Mucosa of gallbladder (tissue), 1 donor: ENCODE measurements at places on chromosomes 16 and 17. TPM values are rescaled to one million over a fixed set of nuclear protein-coding genes. Genes with fewer than 3 reads are reported as not detected.

- DNase-seq, result no peak
These were observed 54.5 kb downstream of the PRMT7 start for GRCh38 chr16:68365167-68365817.

- no peak for DNase-seq
These were observed 12.6 kb downstream of the GRB7 start for GRCh38 chr17:39750131-39751015.

DNA sequence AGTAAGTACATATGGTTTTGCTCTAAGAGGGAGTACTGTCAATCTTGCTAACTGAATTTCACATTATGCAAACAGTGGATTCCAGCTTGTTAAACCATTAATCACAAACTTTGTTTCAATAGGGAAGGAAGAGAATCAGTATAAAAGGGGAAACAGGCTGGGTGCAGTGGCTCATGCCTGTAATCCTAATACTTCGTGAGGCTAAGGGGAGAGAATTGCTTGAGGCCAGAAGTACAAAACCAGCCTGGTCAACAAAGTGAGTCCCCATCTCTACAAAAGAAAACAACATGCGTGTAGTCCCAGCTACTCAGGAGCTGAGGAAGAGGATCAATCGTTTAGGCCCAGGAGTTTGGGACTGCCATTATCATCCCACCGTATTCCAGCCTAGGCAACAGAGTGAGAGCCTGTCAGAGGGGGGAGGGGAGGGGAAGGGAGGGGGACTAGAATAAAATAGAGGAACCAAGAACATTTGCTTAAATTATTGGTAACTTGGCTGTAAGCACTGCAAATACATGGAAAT, 65.7 kb downstream of the FBXL20 start:
- no peak for DNase-seq

The TBC1D3I gene
- total RNA-seq, result 1.4 TPM

The COX11 gene
- 60.8 TPM for total RNA-seq

- no peak for DNase-seq
These were observed 320.0 kb downstream of the FOXL1 start for GRCh38 chr16:86898386-86898785.

- DNase-seq, result peak; percentile 94
These were observed at the start of gene FBXO47 for GRCh38 chr17:38967290-38967738. TSS of gene FBXO47 (minus strand) at chr17:38967403. CDS start at chr17:38963025, 4,378 bp downstream.

DNA sequence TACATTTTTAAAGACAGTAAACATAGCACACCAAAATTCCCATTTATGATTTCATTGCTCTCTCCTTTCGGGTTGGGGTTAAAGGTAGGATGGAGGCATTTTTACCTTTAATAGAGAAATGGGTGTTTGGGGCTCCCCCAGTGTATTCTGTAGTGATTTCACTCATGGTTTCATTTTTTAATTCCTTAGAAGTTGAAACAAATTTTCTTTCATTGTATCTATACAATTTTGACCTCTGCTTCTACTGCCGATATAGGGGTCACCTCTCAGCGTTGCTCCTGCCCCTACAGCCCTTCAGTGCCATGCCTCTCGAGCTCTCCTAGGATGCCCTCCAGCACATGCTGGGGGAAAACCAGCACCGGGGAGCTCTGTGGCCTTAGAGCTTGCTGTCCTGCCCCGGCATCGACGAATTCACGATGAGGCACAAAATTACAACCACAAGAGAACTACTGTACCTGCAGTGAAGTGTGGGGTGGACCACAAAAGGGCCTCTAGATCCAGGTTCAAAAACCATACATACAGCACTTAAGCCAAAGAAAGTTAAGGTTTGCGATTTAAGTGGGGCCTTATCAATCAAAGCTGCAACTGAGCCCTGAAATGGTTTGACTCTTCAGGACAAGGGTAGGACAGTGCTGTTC, 39.3 kb downstream of the LITAFD start:
- no peak for DNase-seq

GRCh38 chr17:34117811-34118210, 137.3 kb upstream of the CCL2 start:
- no peak for DNase-seq

GRCh38 chr16:85290626-85291301, 178.5 kb upstream of the CIBAR2 start:
- no peak for DNase-seq

DNA sequence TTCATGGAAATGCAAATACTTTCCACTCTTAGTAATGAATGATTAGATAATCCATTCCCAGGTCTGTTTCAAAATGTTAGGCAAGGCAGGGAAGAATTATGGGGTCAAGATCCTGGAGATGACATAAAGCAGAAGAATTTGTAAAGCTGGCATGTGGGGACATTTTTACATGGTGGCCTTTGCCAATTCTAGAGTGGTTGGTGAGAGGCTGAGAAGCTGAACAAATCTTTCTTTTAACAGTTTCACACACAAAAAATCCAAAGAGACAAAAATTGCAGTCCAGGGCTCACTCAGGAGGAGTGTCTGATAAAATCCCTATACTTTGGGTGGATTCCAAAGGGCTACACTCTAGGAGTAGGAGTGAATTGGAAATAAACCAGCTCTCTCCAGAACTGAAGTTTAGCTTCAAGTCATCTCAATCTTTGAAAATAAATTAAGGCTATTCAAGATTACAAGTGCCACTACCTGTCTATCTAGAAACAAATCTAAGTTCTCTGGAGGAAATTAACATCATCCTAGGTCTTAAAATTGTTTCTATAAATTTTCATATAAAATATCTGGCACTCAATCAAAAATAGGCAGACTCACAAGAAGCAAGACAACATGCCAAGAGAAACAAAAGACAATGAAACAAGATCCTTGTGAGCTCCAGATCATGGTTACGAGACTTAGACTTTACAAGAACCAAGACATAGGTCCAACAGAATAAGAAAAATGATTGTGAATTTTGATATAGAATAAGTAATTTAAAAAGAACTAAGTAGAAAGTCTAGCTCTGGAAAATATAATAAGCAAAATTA, 113.0 kb upstream of the AXIN2 start:
- no peak for DNase-seq

The SLC2A4 gene
- 7.6 TPM for total RNA-seq

GRCh38 chr16:72602499-72602898, 430.5 kb upstream of the PMFBP1 start:
- no peak for DNase-seq

- no peak for DNase-seq
These were observed 795 bp downstream of the KCTD13 start for GRCh38 chr16:29925105-29925756.

GRCh38 chr16:27685807-27686206, 135.9 kb downstream of the KATNIP start:
- no peak for DNase-seq

DNA sequence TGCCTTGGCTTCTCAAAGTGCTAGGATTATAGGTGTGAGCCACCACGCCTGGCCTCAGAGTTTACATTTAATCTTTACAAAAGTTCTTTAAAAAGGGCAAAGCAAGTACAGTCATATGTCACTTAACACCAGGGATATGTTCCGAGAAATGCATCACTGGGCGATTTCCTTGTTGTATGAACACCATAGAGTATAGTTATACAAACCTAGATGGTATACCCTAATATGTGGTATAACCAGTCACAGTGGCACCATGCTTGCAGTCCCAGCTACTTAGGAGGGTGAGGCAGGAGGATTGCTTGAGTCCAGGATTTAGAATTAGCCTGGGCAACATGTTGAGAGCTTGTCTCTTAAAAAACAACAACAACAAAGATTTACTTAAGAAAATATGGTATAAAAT, 51.3 kb downstream of the NFATC3 start:
- no peak for DNase-seq

DNA sequence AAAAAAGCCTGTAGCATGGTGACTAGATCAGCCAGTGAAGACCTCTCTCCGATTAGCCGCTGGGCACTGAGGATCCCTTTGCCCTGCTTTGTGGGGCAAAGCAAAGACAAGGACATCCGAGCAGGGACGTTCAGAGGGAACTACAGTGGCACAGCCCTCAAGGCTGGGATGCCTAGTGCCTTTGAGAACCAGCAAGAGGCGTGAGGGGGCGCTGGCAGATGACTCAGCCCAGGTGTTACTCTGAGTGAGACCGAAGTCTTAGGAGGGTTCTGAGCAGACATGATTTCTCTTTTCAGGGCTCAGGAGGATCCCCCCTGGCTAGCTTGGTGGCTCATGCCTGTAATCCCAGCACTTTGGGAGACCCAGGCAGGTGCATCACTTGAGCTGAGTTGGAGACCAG, 178.6 kb downstream of the CPPED1 start:
- DNase-seq, result no peak

DNA sequence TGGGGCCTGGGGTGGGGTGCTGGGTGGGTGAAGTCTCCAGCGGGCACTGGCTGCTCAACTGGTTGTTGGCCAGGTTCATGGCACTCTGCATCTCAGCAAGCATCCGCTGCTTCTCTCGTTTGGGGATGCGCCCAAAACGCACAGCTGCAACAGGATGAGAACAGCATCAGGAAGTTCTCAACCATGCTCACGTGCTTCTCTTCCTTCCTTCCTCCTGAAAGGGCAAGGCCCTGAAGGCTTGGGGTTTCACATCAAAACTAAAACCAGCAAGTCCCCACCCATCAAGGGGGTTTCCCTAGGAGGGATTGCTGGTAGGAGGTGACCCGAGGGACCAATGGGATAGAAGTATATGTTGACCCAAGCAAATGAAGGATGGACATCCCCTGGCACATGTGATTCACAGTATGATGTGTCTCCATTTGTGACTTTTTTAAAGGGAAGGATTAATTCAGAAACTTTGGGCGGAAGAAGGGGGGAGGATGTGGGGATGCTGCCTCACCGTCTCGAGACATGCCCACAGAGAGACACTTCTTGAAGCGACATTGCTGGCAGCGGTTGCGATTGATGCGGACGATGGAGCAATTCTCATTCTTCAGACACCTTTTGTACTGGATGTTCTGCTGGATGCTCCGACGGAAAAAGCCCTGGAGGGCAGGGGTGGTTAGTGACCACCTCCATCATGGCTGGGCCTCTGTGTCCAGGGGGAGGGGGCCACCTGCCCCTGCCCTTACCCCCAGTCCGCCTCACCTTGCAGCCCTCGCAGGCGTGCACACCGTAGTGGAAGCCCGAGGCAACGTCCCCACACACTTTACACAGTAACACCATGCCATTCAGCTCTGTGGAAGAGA, 4.2 kb downstream of the NR1D1 start:
- peak; percentile 62 for DNase-seq

- no peak for DNase-seq
These were observed 9.2 kb upstream of the TNFRSF13B start for GRCh38 chr17:16980813-16981731.

GRCh38 chr17:74453665-74454196, 12.7 kb upstream of the CD300A start:
- no peak for DNase-seq

The DPEP2 gene
- total RNA-seq, result 3.4 TPM

The CX3CL1 gene
- total RNA-seq, result 19.7 TPM

GRCh38 chr16:11597235-11598095, 10.7 kb upstream of the LITAF start:
- DNase-seq, result no peak

- DNase-seq, result no peak
These were observed 19.5 kb upstream of the RAP1GAP2 start for GRCh38 chr17:2776589-2777241.

- no peak for DNase-seq
These were observed 7.2 kb downstream of the SLC43A2 start for GRCh38 chr17:1621273-1621954.

DNA sequence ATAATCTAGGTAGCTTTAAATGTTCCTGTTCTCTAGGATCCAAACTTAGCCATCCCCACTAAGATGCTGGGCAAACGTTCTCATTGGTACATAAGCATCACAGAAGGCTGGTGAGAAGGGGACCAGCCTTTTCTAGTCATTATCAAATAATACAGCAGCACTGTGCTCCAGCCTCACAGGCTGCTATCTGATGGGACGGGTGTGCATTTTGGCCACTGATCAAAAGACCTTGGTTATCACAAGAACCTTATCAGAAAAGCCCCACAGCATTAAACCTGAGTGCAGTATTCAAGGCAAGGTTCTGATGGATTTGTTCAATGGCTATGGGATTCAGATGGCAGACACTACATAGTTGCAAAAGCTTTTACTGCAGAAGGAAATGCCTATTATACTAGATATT, 19.1 kb upstream of the KPNB1 start:
- no peak for DNase-seq

The TLCD1 gene
- total RNA-seq, result 6.3 TPM

The NOD2 gene
- 1.5 TPM for total RNA-seq

GRCh38 chr16:10181196-10182162, 749 bp downstream of the GRIN2A start:
- DNase-seq, result peak; percentile 57

The WNT9B gene
- 0.14 TPM for total RNA-seq

- DNase-seq, result no peak
These were observed 63.8 kb upstream of the CHMP6 start for GRCh38 chr17:80927791-80928216.

The ACE gene
- total RNA-seq, result 22.8 TPM

The NOG gene
- 0.20 TPM for total RNA-seq

GRCh38 chr17:13297183-13297582, 279.4 kb upstream of the ELAC2 start:
- no peak for DNase-seq

- no peak for DNase-seq
These were observed 109.8 kb downstream of the CDK5R1 start for GRCh38 chr17:32596628-32597027.

The SLC38A8 gene
- total RNA-seq, result not detected

DNA sequence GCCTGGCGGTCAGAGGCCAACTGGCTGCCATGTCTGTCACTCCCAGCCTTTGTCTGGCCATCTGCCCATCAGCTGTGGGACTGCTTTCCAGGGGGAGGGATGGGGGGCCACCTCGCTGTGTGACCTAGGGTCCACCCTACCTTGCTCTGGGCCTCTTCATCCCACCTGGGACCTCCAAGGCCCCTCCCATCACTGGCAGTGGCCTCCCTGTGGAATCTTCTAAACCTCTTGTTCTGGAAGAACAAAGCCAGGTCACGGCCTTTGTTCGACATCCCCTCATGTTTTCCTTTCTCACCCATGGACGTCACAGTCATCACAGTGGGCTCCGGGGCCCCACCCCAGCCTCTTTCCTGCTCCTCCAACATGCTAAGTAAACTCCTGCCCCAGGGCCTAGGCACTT, 24.0 kb downstream of the SPNS2 start:
- no peak for DNase-seq

The CD300LB gene
- total RNA-seq, result 0.49 TPM

GRCh38 chr17:49565948-49566491, 9.7 kb upstream of the NXPH3 start:
- DNase-seq, result peak; percentile 72

The NPLOC4 gene
- total RNA-seq, result 79.4 TPM

- no peak for DNase-seq
These were observed 365.7 kb upstream of the CA10 start for GRCh38 chr17:52524096-52524637.

The PTGES3L gene
- 4.7 TPM for total RNA-seq
